ENCODE measurements at places on chromosomes 4 and X.

- no peak for DNase-seq
Observed at GRCh38 chr4:4614925-4615678, 73.3 kb upstream of the STX18 start.

DNA sequence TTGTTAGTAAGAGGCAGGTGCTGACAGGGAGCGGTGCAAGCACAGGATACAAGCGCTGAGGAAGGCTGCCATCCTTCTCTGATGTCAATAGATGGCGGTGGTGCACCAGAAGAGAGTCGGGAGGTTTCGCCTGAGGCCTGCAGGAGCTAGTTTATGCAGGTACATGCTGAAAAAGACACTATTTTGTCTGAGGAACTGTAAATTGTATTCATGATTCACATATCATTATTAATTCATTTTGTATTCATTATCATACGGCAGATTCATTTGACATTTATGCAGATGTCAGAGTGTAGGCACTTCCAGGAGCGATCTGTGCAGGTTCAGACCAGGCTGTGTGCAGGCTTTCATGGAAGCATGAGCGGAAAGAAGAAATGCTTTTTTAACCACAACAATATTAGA is 824.0 kb downstream of the STIM2 start:
- DNase-seq: no peak

- DNase-seq: no peak
Observed at GRCh38 chr4:100805538-100805937, 287.7 kb upstream of the EMCN start.

DNA sequence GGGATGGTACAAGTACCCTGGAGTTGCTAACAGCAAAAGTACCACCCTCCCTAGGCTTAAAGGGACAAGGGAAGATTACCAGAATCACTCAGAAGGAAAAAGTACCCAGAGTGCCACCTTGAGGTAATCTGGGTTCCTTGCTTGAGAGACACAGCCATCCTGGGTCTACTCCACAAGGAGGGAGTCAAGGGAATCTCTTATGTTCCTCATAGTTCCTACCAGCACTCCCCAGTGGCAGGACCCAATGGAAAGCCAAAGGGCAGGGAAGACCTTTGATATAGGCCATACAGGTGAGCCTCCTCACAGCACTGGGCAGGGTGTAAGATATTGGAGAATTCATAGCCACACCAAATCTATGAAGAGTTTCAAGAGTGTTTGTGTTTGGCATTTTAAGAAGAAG is 5.7 kb downstream of the IL2 start:
- DNase-seq: peak; percentile 3

- DNase-seq: peak; percentile 41
Observed at GRCh38 chrX:48934581-48935300, 15.9 kb upstream of the PIM2 start.

DNA sequence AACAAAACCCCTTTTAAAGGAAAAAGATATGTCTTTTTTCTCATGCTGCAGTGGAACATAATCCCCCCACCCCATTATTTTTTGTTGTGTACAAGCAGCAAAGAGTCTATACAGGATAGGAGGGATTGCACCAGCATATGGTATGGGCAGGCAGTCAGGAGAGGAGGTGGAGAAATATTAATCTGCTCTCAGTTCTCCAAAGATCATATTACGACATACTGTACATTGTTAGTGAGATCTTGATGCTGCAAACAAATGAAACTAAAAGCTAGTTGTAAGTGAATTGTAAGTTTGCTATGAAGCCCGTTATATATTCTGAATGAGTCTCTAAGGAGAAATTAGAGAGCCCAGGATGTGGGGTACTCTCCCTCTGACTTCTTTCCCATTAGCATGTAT is 75.3 kb downstream of the RAPGEF2 start:
- no peak for DNase-seq

DNA sequence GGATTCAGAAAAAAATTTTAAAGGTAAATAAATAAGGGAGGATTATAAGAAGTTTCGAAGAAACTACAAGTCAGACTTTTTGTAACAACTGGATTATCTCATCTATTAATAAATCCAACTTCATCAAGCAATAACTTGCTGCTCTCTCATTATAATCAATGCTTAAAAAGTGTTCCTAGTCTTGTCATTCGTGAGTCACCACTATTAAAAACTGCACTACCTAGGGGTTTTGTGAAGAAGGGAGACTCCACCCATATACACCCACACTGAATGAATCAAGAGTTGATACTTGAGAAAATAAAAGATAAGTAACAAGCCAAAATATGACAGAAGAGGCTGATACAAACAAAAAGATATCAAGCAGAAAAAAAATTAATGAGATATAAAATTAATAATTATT is 360.5 kb downstream of the ZNF674 start:
- DNase-seq: no peak

DNA sequence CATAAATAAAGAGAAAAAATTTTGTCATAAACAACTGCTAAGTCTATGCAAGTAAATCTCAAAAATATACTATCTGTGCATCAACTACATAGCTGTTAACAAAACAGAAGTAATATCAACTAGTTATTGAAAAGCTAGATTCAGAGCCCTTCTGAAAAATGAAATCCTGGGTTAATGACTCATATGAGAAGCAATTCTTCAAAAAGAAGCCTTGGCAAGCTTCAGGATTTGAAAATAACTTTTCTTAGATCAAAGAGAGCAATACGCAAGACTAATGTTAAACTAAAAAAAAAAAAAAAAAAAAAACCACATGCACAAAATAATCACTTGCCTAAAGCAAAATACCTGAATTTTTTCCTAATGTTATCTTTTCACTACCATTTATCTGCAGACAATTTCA is 566.1 kb upstream of the BOD1L1 start:
- no peak for DNase-seq

- DNase-seq: no peak
Observed at GRCh38 chr4:88618782-88619485, 26.7 kb downstream of the HERC3 start.

DNA sequence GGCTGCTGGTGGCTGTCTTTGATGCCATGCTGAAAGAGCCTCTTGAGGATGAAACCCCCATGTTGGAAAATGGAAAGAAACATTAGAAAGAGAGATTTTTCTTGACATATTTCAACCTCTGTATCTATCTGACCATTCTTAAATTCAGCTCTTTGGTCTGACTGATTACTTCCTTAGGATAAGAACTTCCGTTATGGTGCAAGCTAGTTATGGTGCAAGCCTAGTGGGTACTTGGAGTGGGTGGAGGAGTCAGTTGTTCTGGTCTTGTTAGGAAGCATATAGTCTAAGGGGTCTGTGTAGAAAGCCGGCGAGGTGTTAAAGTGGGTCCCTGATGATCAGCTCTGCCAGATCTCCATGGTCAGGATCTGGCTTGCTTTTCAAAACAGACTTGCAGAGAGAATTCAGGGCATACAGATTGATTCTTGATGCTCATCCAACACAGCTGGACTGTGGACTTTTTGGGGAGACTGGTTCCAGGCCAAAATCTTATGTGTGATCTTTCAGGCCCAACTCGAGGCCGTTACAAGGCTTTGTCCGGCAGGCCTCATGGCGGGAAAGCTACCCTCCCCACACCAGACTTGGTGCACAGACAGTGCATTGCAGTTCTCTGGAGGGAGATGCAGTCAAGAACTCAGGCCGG is 82.8 kb upstream of the BOD1L1 start:
- DNase-seq: no peak

DNA sequence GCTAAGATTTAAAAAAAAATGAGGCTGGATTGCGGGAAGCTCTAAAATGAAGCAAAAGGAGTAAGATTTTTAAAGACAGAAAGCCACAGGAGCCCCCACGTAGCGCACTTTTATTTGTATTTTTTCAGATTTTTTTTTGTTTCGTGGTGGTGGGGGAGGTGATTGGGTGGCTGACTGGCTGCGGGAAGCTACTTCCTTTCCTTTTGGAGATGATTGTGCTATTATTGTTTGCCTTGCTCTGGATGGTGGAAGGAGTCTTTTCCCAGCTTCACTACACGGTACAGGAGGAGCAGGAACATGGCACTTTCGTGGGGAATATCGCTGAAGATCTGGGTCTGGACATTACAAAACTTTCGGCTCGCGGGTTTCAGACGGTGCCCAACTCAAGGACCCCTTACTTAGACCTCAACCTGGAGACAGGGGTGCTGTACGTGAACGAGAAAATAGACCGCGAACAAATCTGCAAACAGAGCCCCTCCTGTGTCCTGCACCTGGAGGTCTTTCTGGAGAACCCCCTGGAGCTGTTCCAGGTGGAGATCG is 908 bp downstream of the PCDH10 start:
- no peak for DNase-seq
